ENCODE measurements at places on chromosomes 12 and 14.

- DNase-seq: no peak
Measured at GRCh38 chr14:97198813-97199212, 401.6 kb downstream of the VRK1 start.

DNA sequence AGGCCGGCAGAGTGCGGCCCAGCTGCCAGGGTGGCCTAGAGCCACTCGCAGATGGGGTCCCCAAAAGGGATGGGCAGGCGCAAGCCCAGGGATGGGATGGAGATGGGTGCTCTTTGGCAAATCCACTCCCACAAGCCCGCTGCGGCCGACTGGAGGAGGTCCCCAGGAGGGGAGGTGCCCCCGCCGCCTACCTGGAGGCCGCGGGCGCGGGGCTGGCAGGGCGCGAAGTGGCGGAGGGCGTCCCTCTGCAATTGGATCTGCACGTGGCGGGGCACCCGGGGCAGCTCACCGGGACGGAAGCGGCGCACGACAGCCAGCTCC is 730 bp downstream of the PPP1R3E start:
- no peak for DNase-seq

GRCh38 chr12:70691018-70691672 is 53.9 kb upstream of the PTPRB start:
- DNase-seq: no peak

GRCh38 chr12:31002361-31002725 is 71.3 kb upstream of the DDX11 start:
- no peak for DNase-seq

- no peak for DNase-seq
Measured at GRCh38 chr12:76249501-76249900, 98.7 kb downstream of the BBS10 start.

- peak; percentile 38 for DNase-seq
Measured at GRCh38 chr14:21498540-21499526, 12.3 kb downstream of the METTL3 start.

DNA sequence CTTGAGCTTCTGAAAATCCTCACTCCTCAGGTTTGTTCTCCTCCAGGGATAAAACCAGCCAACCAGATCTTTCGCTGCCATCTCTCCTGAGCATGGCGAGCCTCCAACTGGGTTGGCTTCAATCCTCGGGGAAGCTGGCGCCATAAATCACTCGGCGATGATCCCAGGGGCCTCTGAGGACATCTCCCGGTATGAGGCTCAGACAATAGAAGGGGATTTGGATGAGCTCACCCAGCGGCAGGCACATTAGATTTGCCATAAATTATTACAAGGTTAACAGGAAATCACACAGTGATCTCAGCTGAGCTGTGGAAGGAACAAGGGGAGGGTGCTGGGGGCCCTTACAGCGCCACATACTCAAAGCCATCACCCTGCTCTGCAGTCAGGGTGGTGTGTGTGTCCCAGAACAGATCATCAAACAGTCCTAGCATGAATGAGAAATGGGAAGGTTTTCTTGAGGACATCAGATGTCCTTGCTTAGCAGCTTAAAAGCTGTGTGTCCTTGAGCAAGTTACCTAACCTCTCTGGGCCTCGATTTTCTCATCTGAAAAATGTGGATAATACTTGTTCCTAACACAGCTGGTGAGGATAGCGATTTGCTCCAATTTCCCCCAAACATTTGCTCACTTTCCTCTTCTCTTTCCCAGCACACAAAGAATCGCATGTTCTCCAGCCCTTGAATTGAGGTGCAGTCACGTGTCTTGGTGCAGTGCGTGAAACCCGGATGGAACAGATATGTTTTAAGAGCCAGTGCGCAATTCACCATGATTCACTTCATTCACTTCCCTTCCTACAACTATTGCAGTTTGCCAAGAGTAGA is 142.8 kb downstream of the SCARB1 start:
- no peak for DNase-seq

DNA sequence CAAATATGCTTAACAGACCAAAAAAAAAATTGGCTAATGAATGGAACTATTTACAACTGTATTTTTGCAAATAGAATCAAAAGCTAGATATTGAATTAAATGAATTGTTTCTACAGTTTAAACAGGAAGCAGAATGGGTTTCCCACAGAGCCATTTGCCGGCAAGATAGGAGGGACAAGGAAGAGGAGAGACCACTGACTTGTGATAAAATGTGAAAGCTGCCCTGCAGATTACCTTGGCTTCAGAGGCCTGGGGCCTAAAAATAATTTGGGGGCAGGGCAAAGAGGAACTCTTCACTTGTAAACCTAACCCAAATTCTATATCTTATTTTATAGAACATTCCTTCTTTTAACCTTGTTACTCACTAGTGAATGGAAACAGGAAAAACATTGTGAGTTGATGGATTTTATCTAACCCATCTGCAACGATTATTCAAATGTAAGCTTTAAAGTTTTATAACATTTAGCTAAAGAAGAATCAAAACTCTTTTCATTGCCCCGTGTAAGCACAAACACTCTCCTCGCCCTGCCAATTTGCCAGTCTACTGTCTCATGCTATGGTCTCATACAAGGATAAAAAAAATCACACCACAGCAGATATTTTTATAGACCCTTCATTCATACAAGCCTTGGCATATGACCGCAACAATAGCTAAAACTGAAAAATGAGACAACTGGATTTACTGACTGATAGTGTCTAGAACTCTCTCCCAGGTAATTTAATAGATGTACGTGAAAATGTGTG is 49.5 kb upstream of the MDM1 start:
- no peak for DNase-seq

DNA sequence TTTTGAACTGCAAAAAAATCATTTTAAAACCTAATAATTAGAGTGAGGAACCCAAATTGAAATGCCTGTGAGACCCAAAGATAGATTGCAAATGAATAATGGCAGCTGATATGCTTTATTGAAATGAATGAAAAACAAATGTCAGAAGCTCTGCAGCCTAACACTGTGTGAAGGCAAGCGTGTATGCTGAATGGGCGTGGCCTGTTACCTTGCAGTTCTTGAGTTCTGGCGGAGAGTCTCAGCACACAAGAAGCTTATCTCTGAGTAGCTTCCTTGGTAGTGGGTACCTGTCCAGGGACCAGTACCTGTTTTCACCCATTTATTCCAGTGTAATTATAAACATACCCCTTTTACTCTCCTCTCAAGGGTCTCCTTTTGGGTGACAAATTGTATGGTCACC is 341.2 kb downstream of the NPAS3 start:
- no peak for DNase-seq
